ENCODE measurements at places on chromosomes 16 and 17.

DNA sequence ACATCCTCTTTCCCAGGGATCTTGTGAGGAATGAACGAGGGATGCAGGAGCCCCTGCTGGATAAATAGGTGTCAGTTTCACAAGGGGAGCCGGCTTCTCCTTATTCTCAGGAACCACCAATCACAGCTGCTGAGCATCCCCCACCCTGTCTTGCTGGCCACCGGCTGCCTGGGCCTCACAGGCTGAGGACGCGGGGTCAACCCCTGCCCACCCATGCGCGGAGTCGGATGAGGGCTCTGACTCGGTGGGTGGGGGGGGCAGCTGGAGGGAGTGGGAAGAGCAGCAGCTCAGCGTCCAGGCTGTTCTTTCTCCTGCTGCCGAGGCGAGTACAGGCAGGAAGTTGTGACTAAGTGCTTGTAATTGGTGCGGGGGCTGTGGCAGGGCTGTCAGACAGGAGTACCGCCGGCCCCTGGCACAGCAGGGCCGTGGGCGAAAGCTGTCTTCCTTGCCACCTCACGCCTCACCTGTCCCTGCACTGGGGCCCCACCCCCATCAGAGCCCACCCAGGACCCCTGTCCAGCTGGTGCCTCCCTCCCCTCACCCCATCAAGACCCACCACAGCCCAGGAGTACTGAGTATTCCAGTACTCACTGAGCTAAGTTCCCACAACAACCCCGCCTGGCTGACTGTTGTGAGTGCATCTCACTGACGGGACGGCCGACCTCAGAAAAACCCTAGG is 11.0 kb upstream of the DPEP1 start:
- no peak for DNase-seq
- H3K4me3 ChIP-seq = no peak overlapping the region
- H3K27ac ChIP-seq = no peak overlapping the region
- no peaks in the 10 kb centered on the region for H3K27me3 ChIP-seq

DNA sequence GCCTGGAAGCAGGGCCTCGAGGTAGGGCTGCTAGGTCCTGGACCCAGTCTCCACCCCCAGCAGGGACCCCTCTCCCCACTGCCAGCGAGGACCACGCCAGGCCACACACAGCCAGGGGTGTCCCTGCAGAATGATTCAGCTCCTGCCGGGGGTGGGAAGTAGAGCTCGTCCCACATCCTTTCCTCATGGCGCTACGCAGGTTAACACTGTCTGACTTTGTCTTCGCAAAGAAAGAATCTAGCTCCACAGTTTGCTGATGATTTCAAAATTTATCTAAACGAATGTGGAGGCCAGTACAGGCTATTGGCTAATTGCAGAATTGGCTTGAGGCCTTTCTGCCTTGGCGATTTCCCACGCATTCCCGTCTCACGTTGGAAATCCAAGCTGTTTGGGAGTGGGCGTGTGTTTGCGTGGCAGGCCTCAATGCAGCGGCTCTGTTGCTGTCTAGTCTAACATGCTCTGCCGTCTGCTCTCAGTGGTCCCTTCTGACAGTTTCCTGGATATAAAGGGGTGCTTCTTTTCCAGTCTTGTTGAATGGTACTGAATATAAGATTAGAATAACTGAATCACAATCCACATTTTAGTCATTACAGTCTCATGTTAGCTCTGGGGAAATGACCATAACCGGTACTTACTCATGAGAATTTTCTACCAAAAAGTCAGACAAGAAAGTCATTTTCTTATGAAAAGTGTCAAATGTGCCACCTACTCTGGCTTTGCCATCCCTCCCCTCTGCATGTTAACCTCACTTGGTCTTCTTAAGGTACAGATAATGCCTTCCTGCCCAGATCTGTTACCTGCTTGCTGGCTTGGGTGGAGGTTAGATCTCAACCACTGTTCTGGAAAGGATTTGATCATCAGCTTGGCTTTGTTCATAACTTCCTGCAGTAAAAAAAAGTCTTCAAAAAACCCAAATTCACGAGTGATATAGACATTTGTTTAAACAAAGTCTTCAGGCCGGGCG is 252.4 kb downstream of the NTN1 start:
- no peak for DNase-seq
- H3K4me1 ChIP-seq = no peaks in the 10 kb centered on the region
- no peaks in the 10 kb centered on the region for H3K36me3 ChIP-seq
- H3K4me3 ChIP-seq = no peak overlapping the region
- no peaks in the 10 kb centered on the region for H3K27me3 ChIP-seq

GRCh38 chr16:66524601-66525164 is 25.2 kb downstream of the TK2 start:
- no peaks in the 10 kb centered on the region for H3K4me1 ChIP-seq
- peaks cover 32% of the 10 kb centered on the region for H3K36me3 ChIP-seq
- H3K4me3 ChIP-seq = no peak overlapping the region
- no peak for DNase-seq
- H3K27ac ChIP-seq = peak overlapping the region; percentile 10

DNA sequence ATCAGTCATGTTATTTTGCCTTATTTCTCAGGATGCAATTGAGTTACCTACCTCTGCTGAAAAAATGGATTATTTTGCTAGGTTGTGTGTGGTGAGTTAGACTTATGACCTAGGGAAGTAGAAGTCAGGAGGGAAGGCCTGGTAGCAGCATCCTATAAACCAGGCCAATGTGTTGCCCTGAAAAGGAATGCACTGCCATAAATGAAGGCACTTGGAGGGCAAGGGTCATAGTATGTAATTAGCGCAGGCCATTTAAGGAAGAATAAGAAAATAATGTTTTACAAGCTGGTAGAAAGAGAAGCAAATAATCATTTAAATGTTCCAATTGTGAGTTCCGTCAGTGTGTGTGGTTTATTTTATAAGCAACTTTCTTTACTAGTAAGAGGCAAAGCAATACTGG is 698.8 kb downstream of the KCNJ2 start:
- H3K4me3 ChIP-seq = no peak overlapping the region
- no peaks in the 10 kb centered on the region for H3K36me3 ChIP-seq
- peaks cover 6% of the 10 kb centered on the region for H3K4me1 ChIP-seq
- H3K27me3 ChIP-seq = no peaks in the 10 kb centered on the region

DNA sequence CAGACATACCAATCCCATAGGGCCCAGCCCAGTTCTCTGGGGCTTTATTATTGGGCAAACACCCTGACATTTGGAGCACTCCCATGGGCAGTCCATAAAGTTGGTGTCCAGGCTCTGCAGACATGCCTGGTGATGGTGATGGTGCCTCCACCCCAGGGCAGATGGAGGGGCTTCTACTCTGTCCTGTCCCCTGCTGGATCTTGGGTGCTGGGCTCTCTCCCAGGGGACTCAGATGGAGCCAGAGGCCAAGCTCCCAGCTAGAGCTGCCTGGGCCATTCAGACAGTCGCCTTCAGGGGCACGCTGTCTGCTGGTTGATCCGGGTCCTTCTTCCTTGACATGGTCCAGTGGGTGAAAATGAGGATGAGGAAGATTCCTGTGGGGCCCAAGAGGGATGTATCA is 10.6 kb downstream of the CDH16 start:
- H3K4me1 ChIP-seq = no peaks in the 10 kb centered on the region
- no peak for DNase-seq
- H3K27me3 ChIP-seq = no peaks in the 10 kb centered on the region

- no peak overlapping the region for H3K4me3 ChIP-seq
- peaks cover 24% of the 10 kb centered on the region for H3K4me1 ChIP-seq
- H3K36me3 ChIP-seq = no peaks in the 10 kb centered on the region
- H3K27ac ChIP-seq = peak overlapping the region; percentile 47
Measured at GRCh38 chr16:57627184-57627871, 1.1 kb upstream of the ADGRG1 start.

Data from pancreas (tissue), 10 donors.